ENCODE measurements at places on chromosomes 1 and 21.

DNA sequence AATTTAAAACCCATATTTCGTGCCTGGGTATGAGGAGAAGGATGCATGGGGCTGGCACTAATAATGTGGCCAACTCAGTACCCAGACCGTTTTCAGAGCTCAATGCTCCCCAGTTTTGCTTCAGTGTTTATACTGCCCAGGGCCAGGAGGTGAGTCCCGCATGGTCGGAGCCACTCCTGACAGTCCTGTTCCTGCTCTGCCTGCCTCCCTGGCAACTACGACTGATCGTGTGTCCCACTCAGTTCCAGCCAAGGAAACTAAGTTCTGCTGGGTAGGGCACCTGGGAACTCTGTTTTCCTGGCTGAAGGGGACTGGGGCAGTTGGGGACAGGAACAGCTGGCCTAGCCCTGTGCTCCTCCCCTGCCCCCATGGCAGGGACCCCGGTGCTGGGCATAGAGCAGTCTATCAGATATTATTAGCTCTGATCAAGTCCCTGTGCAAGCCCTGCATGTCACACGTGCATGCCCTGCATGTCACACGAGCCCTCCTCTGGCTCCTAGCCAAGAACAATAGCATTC, 19.2 kb downstream of the S100A7 start:
- no peak for DNase-seq

DNA sequence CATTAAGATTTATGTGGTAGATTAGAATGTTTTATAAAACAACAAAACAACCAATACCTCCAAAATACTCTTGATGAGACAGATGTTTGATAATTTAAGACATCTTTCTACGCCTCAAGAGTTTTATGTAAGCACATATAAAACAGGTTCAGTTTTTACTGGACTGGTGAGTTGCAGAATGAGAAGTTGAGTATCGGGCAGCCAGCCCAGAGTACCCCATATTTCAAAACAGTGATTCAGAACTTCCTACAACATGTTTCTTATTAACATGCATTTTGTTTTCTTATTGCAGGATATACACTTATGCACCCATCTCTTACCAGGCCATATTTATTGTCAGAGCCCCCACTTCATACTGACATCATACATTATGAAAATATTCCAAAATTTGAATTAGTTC, 91.4 kb upstream of the RAVER2 start:
- no peak for DNase-seq

GRCh38 chr1:173354937-173355280, 122.2 kb upstream of the PRDX6 start:
- no peak for DNase-seq

GRCh38 chr1:229227298-229227919, 43.5 kb upstream of the RAB4A start:
- DNase-seq: peak; percentile 88

DNA sequence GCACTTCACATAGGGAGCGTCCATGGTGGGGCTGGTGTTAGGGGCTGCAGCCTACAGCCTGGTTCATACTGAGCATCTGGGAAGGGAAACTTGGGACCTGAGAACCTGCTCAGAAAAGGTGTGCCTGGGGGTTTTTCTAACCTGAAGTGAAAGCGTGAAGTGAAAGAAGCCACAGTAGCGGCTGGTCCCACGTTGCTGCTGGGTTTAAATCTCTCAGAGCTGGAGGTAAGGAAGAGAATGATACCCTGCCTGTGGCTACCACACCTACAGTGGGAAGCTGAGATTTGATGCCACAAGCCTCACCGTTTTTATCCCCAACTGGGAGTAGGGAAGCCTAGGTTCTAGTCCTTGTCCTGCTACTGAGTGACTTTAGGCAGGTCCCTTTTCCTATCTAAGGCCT, 21.0 kb upstream of the FUCA1 start:
- no peak for DNase-seq

DNA sequence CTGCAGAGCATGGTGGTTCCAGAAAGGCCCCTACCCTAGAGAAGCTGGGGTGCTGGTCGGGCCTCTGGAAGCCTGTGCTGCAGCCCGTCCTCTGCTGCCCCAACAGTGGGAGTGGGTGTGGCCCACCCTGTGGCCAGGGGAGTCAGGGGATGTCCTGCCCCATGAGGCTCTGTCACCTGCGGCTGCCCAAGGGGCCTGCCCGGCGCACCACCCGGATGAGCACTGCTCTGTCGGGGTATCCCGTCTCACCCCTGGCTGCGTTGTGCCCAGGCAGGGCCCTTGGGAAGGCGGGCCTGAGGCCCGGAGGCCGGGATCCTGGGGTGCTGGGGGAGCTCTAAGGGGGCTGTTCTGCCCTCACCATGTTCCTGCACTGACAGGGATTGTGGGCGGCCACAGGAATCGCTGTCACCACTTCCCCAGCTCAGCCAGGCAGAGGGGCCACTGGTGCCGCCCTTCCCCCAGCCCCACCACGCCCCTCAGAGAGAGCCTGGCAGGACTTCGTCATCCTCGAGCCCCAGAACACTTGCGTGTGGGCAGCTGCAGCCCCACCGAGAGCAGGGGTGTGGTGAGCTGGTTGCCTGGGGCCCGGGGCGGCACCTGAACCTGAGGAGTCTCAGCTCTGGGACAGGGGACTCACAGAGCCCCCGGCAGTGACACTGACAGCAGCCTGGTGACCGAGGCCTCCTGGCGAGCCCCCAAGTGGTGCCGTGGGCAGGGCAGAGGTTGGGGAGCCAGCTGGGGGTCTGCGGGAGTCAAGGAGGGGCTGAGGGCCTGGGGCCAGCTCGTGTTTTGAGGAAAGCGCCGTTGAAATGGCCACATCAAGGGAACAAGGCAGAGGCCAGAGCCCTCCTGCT, 20.2 kb downstream of the PANK4 start:
- no peak for DNase-seq

DNA sequence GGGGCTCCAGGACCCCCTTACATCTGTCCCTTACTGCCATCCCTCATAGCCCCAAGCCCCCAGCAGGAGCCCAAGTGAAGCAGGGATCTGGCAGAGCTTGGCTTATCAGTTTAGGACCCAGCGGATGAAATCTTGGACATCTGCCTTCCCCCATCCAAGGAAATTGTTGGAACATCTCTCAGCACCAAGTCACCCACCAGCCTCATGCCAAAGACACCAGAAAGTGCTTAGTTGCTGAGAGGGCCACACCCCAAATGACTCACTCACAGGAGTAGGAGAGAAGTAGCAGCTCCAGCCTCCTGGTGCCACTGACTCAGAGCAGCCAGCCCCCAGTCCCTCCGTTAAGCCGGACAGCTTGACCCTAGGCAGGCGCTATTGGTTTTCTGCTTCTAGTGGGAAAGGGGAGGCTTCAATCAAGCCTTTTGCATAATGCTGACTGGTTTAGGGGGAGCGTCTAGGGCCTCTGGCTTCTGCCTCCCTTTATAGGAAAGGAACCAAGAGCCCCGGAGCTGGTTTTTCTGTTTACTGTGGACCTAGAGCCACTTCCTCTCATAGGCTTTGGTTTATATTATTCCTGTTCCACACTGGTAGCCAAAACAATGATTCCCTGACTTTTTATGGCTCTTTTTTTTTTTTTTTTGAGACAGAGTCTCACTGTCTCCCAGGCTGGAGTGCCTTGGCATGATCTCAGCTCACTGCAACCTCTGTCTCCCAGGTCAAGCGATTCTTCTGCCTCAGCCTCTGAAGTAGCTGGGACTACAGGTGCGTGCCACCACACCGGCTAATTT, 114.2 kb upstream of the IPO9 start:
- DNase-seq: peak; percentile 44

- DNase-seq: no peak
Observed at GRCh38 chr1:100810360-100810759, 84.3 kb downstream of the EXTL2 start.

DNA sequence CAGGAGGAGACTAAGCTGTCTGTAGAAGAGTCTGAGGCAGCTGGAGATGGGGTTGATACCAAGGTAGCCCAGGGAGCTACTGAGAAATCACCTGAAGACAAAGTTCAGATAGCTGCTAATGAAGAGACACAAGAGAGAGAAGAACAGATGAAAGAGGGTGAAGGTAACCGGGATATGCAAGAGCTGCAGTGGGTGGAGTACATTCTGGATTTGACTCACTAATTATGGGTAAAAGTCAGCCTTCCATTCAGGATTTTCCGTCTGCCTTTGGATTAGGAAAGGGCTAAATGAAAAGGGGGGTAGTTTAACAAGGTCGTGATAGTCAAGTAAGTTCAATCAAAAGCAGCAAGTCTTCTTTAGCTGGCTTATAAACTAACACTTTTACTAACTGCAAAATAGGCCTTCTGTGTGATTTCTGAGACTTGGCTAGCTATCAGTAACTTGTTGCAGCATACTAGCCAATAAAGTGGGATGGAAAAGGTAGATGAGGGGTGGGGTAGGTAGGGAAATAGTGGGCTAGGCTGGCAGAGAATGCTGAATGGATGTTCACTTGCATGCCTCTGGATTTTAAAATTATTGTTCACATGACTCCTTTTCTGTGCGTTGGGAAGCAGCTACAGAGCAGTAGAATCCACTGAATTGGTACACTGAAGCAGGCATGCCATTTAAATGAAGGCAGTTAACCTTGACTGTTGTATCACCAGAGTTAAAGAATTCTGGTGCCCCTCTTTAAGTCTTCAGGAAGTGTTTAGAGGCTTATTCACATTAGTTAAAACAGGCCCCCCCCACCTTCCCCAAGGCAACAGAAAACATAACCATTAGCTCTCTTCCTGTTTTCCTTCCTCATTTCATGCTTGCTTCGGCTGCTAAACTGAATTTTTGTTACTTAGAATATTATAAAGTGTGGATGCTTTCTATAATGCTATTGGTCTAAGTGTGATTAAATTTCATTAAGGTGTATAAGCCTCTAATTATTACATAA, 15.4 kb downstream of the CCDC17 start:
- DNase-seq: no peak

- no peak for DNase-seq
Observed at GRCh38 chr1:83060221-83060620, 938.7 kb downstream of the TTLL7 start.

DNA sequence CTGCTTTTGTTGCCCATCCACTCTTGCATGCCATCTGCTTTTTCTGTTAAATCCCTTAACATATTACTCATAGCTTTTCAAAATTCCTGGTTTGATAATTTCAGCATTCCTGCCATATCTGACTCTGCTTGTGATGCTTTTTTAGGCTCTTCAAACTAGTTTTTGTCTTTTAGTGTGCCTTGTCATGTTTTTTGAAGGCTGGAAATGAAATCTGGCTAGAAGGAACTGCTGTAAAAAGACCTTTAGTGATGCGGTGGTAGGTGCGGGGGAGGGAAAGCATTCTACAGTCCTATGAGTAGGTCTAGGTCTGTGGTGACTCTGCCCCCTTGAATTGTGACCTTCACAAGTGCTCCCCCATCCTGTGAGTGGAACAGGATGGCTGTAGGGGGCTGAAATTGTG, 15.0 kb upstream of the S100B start:
- no peak for DNase-seq

GRCh38 chr1:43405219-43405875, 15.6 kb downstream of the SZT2 start:
- DNase-seq: no peak

DNA sequence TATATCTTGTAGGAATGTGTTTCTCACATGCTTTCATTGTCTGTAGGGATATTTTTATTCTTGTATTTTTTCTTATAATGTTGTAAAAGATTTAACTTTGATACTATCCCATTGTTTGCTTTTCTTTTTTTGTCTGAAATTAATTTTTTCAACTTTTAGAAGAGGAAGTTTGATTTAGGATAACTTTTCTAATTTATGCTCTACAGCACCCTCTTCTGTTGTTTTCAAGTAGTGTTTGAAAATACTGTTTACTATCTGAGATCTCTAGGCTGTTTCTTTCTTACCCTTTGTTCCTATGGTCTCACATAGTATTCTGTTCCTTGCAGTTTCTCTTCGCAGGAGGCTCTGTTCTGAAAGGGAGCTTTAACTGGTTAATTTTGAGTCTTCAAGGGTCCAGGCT, 21.9 kb downstream of the ABCD3 start:
- DNase-seq: no peak

- DNase-seq: no peak
Observed at GRCh38 chr1:179803104-179803503, 60.0 kb downstream of the FAM163A start.

DNA sequence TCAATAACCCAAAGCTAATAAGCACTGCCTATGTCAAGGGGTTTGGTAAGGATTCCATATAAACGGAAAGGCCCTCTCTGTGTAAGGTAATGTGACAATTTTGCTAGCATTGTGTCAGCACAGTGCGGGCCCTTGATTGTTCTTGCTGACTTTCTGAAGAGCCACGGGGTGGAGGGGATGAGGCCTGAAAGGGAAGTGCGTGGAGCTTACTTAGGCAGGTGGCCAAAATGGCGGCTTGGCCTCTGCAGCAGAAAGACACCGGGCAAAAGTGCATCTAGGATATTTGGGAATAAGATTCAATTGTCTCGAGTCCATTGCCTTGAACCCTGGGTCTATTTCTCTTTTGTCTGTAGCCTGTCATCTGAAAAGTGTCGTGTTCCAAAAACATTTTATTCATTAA, 114.3 kb downstream of the TGFB2 start:
- DNase-seq: peak; percentile 10

GRCh38 chr1:162072740-162073139, 3.2 kb downstream of the NOS1AP start:
- no peak for DNase-seq

- no peak for DNase-seq
Observed at GRCh38 chr21:36423771-36424433, 38.7 kb downstream of the CHAF1B start.

DNA sequence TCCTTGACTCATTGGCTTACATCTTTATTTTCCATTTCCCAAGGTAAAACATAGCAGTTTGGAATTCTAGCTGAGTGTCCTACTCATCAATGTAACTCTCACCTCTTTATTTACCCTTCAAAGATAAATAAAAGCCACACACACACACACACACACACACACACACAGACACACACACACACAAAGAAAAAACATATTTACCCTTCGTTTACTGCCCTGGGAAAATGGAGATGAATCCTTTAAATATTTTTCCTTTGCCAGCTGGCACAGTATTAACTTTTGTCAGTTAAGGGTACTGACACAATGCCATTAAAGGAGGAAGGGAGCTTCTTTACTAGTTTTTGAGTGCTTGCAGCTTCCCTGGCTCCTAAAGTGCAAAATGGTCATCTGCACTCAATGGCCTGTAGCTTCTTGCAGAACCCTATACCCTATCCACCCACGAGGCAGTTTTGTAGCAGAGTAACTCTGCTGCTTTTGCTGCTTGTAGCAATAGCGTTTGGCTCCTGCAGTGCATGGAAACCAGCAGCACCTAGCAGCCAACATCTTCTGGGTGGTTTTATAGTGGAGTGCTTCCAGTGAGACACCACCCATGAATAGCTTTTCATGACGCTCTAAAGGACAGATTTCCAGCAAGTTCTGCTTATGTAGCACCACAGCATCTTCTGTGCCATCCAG, 103.7 kb downstream of the HS2ST1 start:
- DNase-seq: no peak

DNA sequence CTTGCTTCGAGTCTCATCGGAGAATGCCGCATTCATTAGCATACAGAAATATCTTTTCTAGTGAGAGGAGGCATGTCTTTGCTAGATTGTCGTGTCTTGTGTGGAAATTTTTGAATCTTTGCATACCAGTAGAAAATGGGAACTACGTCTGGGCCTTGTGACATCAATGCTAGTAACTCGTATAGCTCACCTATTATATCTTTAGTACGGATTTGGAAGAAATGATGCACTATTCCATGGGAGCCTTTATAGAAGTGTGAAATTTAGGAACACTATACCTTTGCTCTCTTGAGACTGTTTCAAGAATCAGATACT, 835 bp downstream of the UHMK1 start:
- DNase-seq: no peak

- DNase-seq: no peak
Observed at GRCh38 chr1:174399211-174399610, 48.6 kb upstream of the GPR52 start.
